ENCODE measurements at places on chromosomes 5 and 9.
A peak's percentile ranks its signal among the peaks of the same experiment; 100 is the strongest.

- DNase-seq, result no peak
These were observed 41.2 kb downstream of the RCL1 start for GRCh38 chr9:4833781-4834560.

GRCh38 chr9:128298535-128299482, 22.7 kb downstream of the SWI5 start:
- DNase-seq, result peak; percentile 44

DNA sequence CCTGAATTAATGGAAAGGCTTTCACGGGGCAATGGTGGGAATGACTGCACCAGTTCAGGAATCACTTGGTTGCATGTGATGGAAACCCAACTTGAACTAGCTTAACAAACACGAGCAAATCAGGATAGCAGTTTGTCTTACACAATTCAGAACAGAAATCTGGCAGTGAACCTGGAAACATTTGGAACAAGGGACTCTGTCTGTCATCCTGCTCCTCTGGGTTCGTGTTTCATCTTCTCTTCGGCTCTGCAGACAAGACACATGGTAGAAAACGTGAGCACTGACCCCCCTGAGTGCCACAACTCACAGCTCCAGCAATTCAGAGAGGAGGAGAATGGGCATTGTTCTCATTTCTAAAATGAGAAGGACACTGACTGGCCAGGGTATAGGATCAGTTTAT, 218.1 kb upstream of the NREP start:
- DNase-seq, result no peak

DNA sequence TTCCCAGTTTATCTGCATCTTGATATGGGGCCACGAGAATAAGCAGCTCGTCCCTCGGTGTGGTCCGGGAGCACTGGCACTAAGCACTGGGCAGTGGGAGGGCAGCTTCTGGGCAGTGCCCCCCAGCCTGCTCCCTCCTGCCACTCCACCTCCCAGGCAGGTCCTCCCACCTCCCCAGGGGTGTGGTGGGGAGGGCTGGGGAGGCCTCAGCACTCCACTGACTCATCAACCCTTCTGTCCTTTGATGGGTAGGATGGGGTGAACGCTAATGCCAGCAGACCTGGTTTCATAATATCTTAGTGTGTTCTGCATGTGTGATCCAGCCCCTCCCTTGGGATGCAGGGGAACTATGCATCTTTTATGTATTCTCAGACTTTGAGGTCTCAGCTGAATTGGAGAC, 62.2 kb upstream of the GNE start:
- no peak for DNase-seq

Data from colonic mucosa (tissue), 4 donors.